ENCODE measurements at places on chromosomes 3 and 15. TPM values are rescaled to one million over a fixed set of nuclear protein-coding genes. Genes with fewer than 3 reads are reported as not detected.
A peak's percentile ranks its signal among the peaks of the same experiment; 100 is the strongest.

- H3K27me3 ChIP-seq = no peaks in the 10 kb centered on the region
- H3K4me1 ChIP-seq = peaks cover 4% of the 10 kb centered on the region
- peak overlapping the region; percentile 59 for H3K4me3 ChIP-seq
- peak overlapping the region; percentile 68 for H3K27ac ChIP-seq
- H3K36me3 ChIP-seq = no peaks in the 10 kb centered on the region
These were observed 56.5 kb downstream of the LRRC28 start for GRCh38 chr15:99307735-99308134.

GRCh38 chr3:164194842-164195241, 883.5 kb downstream of the SI start:
- no peak overlapping the region for H3K4me3 ChIP-seq
- no peaks in the 10 kb centered on the region for H3K4me1 ChIP-seq
- H3K27me3 ChIP-seq = no peaks in the 10 kb centered on the region
- no peak for DNase-seq
- no peaks in the 10 kb centered on the region for H3K36me3 ChIP-seq
- H3K27ac ChIP-seq = no peak overlapping the region

DNA sequence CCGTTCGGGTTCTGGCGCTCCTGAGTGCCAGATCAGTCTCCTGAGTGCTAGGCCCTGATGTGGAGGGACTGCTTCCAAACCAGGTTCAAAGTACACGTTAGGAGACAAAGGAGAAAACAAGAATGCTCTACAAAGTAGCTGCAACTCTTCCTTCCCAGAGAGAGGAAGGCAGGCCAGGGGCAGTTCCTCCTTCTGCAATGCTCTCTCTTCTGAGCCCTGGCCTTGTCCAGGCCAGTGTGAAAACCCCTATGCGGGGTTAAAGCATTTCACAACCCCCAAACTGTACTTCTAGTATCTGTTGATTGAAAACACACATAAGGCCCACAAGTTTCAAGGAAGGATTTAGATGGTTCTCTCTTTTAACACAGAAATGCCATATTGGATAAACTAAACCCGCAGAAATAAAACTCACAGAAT, 9.7 kb upstream of the CALML4 start:
- no peaks in the 10 kb centered on the region for H3K36me3 ChIP-seq
- no peaks in the 10 kb centered on the region for H3K27me3 ChIP-seq
- no peak overlapping the region for H3K27ac ChIP-seq
- H3K4me3 ChIP-seq = no peak overlapping the region
- H3K4me1 ChIP-seq = no peaks in the 10 kb centered on the region
- peak; percentile 24 for DNase-seq

- H3K4me1 ChIP-seq = peaks cover 6% of the 10 kb centered on the region
- DNase-seq = peak; percentile 67
- no peak overlapping the region for H3K27ac ChIP-seq
These were observed 111.9 kb downstream of the IGF1R start for GRCh38 chr15:98760112-98760826.

GRCh38 chr3:180611006-180611405, 9.0 kb downstream of the TTC14 start:
- peaks cover 2% of the 10 kb centered on the region for H3K36me3 ChIP-seq
- H3K4me1 ChIP-seq = no peaks in the 10 kb centered on the region
- H3K27ac ChIP-seq = no peak overlapping the region
- H3K27me3 ChIP-seq = no peaks in the 10 kb centered on the region
- no peak for DNase-seq
- no peak overlapping the region for H3K4me3 ChIP-seq

GRCh38 chr3:89606151-89606550, 498.7 kb downstream of the EPHA3 start:
- H3K27ac ChIP-seq = no peak overlapping the region
- no peaks in the 10 kb centered on the region for H3K27me3 ChIP-seq
- no peak overlapping the region for H3K4me3 ChIP-seq
- no peaks in the 10 kb centered on the region for H3K36me3 ChIP-seq
- no peaks in the 10 kb centered on the region for H3K4me1 ChIP-seq

- H3K27ac ChIP-seq = no peak overlapping the region
- no peak overlapping the region for H3K4me3 ChIP-seq
- H3K27me3 ChIP-seq = no peaks in the 10 kb centered on the region
- H3K4me1 ChIP-seq = no peaks in the 10 kb centered on the region
- no peak for DNase-seq
These were observed 73.3 kb downstream of the ANKRD28 start for GRCh38 chr3:15724446-15724845.

GRCh38 chr3:15845475-15845874, 47.7 kb upstream of the ANKRD28 start:
- H3K4me1 ChIP-seq = peaks cover 1% of the 10 kb centered on the region
- H3K4me3 ChIP-seq = no peak overlapping the region
- no peaks in the 10 kb centered on the region for H3K27me3 ChIP-seq
- no peaks in the 10 kb centered on the region for H3K36me3 ChIP-seq
- DNase-seq = no peak
- H3K27ac ChIP-seq = no peak overlapping the region

- H3K4me3 ChIP-seq = no peak overlapping the region
- H3K4me1 ChIP-seq = no peaks in the 10 kb centered on the region
- H3K27me3 ChIP-seq = no peaks in the 10 kb centered on the region
- DNase-seq = no peak
These were observed 34.7 kb downstream of the HMCES start for GRCh38 chr3:129313415-129313664.

- H3K4me3 ChIP-seq = no peak overlapping the region
- DNase-seq = peak; percentile 50
- no peak overlapping the region for H3K27ac ChIP-seq
- H3K36me3 ChIP-seq = no peaks in the 10 kb centered on the region
- no peaks in the 10 kb centered on the region for H3K4me1 ChIP-seq
- no peaks in the 10 kb centered on the region for H3K27me3 ChIP-seq
These were observed 90.0 kb downstream of the GAP43 start for GRCh38 chr3:115713284-115713683.

- no peak overlapping the region for H3K4me3 ChIP-seq
- H3K27ac ChIP-seq = no peak overlapping the region
- no peaks in the 10 kb centered on the region for H3K27me3 ChIP-seq
- H3K4me1 ChIP-seq = no peaks in the 10 kb centered on the region
- no peaks in the 10 kb centered on the region for H3K36me3 ChIP-seq
- no peak for DNase-seq
These were observed 15.1 kb upstream of the CCDC80 start for GRCh38 chr3:112656043-112656442.

- no peaks in the 10 kb centered on the region for H3K27me3 ChIP-seq
- H3K36me3 ChIP-seq = no peaks in the 10 kb centered on the region
- H3K4me3 ChIP-seq = no peak overlapping the region
- H3K27ac ChIP-seq = no peak overlapping the region
- peaks cover 4% of the 10 kb centered on the region for H3K4me1 ChIP-seq
These were observed 152.0 kb downstream of the TJP1 start for GRCh38 chr15:29670266-29670665.

DNA sequence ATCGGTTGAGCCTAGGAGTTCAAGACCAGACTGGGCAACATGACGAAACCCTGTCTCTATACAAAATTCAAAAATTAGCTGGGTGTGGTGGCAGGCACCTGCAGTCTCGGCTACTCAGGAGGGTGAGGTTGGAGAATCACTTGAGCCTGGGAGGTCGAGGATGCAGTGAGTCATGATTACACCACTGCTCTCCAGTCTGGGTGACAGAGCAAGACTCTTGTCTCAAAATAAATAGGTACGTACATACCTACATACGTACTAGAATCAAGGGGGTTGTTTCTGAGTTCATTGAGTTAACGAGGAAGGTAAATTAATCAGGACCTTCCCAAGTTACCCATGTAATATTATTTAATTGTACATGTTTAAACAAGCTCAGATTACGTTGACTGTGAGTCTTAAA, 97.5 kb downstream of the CHL1 start:
- H3K4me1 ChIP-seq = no peaks in the 10 kb centered on the region
- DNase-seq = no peak
- H3K4me3 ChIP-seq = no peak overlapping the region
- H3K27me3 ChIP-seq = no peaks in the 10 kb centered on the region
- no peaks in the 10 kb centered on the region for H3K36me3 ChIP-seq

- DNase-seq = no peak
- H3K4me1 ChIP-seq = no peaks in the 10 kb centered on the region
- H3K27ac ChIP-seq = no peak overlapping the region
- H3K27me3 ChIP-seq = no peaks in the 10 kb centered on the region
- H3K36me3 ChIP-seq = no peaks in the 10 kb centered on the region
These were observed 40.4 kb downstream of the DPH3 start for GRCh38 chr3:16224325-16224724.

- H3K36me3 ChIP-seq = no peaks in the 10 kb centered on the region
- DNase-seq = no peak
- no peaks in the 10 kb centered on the region for H3K27me3 ChIP-seq
- H3K4me3 ChIP-seq = no peak overlapping the region
- H3K4me1 ChIP-seq = no peaks in the 10 kb centered on the region
These were observed 84.1 kb downstream of the ABHD5 start for GRCh38 chr3:43774799-43775198.

- no peaks in the 10 kb centered on the region for H3K27me3 ChIP-seq
- peaks cover 6% of the 10 kb centered on the region for H3K4me1 ChIP-seq
- no peak for DNase-seq
These were observed 12.3 kb upstream of the DENND4A start for GRCh38 chr15:65804252-65804931.

GRCh38 chr3:190558316-190558715, 44.4 kb downstream of the IL1RAP start:
- H3K4me1 ChIP-seq = no peaks in the 10 kb centered on the region
- no peak overlapping the region for H3K27ac ChIP-seq
- H3K27me3 ChIP-seq = no peaks in the 10 kb centered on the region
- no peak overlapping the region for H3K4me3 ChIP-seq

DNA sequence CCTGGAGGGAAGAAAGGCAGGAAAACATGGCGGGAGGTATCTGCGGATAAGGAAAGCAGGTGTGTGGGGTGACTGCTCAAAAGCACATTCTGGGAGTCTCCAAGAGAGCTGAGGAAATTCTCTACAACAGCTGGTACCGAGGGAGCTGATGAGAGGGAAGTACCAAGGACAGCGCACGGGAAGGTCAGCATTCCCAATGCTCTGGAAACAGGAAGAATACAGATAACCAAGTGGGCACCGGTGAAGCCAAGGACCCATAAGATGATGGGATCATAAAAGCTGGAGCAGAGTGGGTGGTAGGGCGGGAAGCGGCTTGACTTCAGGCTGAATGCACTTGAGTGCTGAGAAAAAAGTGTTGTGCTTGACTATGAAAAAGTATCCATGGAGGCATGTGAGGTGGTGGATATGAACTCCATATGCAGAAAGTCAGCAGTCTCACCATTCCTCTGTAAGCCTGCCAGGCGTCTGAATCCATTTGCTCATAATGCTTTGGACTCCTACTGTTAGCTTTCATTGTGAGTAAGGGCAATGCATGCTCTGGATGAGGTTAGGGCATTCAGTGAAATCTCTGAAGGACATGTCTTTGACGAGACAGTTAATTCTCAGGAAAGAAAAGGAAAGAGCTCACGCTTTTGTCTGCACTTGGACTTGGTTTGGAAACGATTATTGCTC, 215.5 kb downstream of the NR1D2 start:
- no peak for DNase-seq
- H3K27me3 ChIP-seq = no peaks in the 10 kb centered on the region
- H3K4me3 ChIP-seq = no peak overlapping the region
- H3K27ac ChIP-seq = no peak overlapping the region
- H3K36me3 ChIP-seq = no peaks in the 10 kb centered on the region

DNA sequence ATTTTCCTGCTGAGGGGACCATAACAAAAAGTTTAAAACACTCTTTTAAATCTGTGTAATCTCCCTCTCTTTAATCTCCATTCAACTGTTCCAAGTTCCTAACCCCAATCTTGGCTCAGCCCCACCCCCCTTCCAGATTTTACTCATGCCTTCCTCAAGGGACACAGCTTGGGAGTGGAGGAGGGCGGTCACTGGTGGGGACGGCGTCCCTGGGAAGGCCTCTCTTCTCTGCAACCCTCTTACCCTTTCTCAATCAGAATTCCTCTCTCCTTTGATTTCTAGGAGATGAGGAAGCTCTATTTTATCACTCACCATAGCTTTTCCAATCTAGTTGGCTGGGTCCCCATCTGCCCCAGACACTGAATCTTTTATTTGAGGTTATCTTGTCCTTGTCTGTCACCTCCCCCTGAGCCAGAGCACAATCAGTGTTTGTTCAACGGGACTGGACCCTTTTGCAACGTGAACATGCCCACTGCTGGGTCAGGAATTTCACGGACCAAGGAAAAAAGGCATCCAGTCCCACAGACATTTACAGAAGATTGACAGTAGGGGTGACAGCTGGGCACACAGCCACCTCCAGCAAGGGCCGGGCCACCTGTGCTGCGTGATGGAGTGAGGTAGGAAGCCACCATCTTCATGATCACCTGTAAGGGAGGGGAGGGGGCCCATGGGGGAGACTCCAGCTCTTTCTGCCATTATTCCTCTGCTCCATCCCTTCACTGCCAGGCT, 84.0 kb upstream of the HERC1 start:
- H3K27me3 ChIP-seq = no peaks in the 10 kb centered on the region
- no peak overlapping the region for H3K4me3 ChIP-seq
- no peak overlapping the region for H3K27ac ChIP-seq
- H3K4me1 ChIP-seq = no peaks in the 10 kb centered on the region

- no peaks in the 10 kb centered on the region for H3K4me1 ChIP-seq
- no peak for DNase-seq
- H3K27me3 ChIP-seq = no peaks in the 10 kb centered on the region
- H3K36me3 ChIP-seq = no peaks in the 10 kb centered on the region
- H3K4me3 ChIP-seq = no peak overlapping the region
These were observed 47.6 kb downstream of the IDH2 start for GRCh38 chr15:90054618-90055097.

- DNase-seq = no peak
- H3K4me3 ChIP-seq = no peak overlapping the region
- H3K27me3 ChIP-seq = no peaks in the 10 kb centered on the region
- peaks cover 3% of the 10 kb centered on the region for H3K36me3 ChIP-seq
- H3K27ac ChIP-seq = no peak overlapping the region
- H3K4me1 ChIP-seq = no peaks in the 10 kb centered on the region
These were observed 21.9 kb downstream of the IDH3A start for GRCh38 chr15:78170848-78171773.

The HYAL1 gene
- 1.6 TPM for polyA plus RNA-seq

The WDR49 gene
- not detected for polyA plus RNA-seq

The CAMP gene
- not detected for polyA plus RNA-seq

The C2CD4B gene
- not detected for polyA plus RNA-seq

The BMF gene
- 4.3 TPM for polyA plus RNA-seq

The DNAH1 gene
- 11.3 TPM for polyA plus RNA-seq

The ABI3BP gene
- 15.8 TPM for polyA plus RNA-seq

The TMEM266 gene
- polyA plus RNA-seq = not detected

The SH3GL3 gene
- not detected for polyA plus RNA-seq

The LRCH3 gene
- 18.2 TPM for polyA plus RNA-seq

The LPP gene
- 58.8 TPM for polyA plus RNA-seq

The TUSC2 gene
- polyA plus RNA-seq = 33.2 TPM

The ZPLD1 gene
- not detected for polyA plus RNA-seq

The CLK3 gene
- 37.3 TPM for polyA plus RNA-seq

The ERICH6 gene
- not detected for polyA plus RNA-seq

The C3orf85 gene
- polyA plus RNA-seq = 25.9 TPM

The SCN11A gene
- not detected for polyA plus RNA-seq

The SMAD6 gene
- polyA plus RNA-seq = 14.3 TPM
